Activated B cell treated with CpG ODN at 0.5 μM for 24 hours (primary cell): ENCODE measurements at places on chromosomes 2 and 18. TPM values are rescaled to one million over a fixed set of nuclear protein-coding genes. Genes with fewer than 3 reads are reported as not detected.

The RESP18 gene
- not detected in 2 replicates for total RNA-seq

The TRIM43 gene
- total RNA-seq = not detected in 2 replicates

GRCh38 chr2:160336635-160337034, 136.6 kb upstream of the ITGB6 start:
- DNase-seq = no peak

DNA sequence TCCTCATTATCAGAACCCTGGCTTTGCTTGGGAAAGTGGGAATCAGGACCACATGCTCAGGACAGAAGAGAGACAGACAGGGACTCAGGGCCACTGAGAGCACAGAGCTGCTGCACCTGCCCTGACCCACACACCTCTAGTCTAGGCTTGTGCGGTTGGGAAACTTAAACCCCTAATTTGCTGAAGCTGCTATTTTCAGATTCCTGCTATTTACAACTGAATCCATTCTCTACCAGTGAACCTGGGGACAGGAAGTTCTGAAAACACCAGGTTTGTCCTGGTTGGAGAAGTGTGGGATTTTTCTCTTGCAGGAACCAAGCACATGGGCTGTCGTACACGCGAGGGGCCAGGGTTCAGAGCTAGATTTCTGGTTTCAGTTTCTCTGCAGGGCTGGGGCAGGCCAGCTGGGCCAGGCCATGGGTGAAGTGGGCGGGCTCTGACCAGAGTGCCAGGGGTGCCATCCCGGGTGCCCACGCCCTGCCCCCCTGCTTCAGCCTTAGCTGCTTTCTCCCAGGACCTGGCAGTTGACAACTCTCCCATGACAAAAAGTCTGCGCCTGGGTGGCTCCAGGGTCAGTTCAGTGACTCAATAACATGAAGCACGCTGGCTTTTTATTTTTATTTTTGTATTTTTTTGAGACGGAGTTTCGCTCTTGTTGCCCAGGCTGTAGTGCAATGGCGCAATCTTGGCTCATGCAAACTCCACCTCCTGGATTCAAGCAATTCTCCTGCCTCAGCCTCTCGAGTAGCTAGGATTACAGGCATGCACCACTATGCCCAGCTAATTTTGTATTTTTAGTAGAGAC, 51.3 kb upstream of the SLC1A4 start:
- peak; percentile 46 for DNase-seq

GRCh38 chr2:23283653-23284052, 101.3 kb upstream of the KLHL29 start:
- DNase-seq = no peak

DNA sequence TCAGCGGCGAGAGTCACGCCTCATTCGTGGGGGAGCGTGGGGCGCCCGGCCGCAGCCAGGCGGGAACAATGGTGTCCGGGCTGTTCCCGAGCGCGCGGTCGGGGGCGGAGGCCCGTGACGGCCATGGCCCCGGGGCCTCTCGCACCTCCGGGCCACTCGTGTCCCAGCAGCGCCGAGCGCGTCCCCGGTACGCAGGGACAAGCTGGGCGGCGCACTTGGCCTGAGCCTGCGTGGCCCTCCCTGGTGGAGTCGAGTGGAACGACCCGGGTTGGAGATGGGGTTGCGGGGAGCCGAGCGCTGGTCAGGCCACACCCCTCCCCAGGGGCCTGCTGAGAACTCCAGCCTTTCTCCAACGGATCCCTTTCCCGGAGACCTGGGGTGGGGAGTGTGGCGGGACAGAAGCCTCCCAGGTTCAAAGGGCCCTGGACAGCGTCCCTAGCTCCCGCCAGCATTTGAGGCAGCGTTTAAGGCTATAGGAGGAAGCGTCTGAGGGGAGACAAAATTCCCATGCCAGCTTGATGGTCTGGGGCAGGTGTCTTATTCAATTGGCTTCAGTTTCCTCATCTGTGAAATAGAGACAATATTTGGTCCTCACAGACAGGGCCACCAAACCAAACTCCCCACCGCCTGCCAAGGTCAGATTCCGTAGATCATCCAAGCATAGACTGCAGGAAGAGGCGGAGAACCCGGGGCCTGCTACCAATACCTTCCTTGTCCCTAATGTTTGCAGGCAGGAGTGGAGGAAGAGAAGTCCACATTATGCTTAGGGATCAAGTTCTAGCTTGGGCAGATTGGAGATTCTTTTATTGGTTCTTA, 553 bp downstream of the CNDP2 start:
- no peak for DNase-seq

GRCh38 chr18:3058328-3059191, 45.6 kb upstream of the LPIN2 start:
- DNase-seq = no peak

GRCh38 chr2:241637018-241637794, at the start of the genes ATG4B and THAP4:
TSS of gene ATG4B (plus strand) at chr2:241637693. CDS start at chr2:241637715, 22 bp downstream.
TSS of gene THAP4 (minus strand) at chr2:241637158. CDS start at chr2:241637017, 141 bp downstream.
- DNase-seq = peak; percentile 84

DNA sequence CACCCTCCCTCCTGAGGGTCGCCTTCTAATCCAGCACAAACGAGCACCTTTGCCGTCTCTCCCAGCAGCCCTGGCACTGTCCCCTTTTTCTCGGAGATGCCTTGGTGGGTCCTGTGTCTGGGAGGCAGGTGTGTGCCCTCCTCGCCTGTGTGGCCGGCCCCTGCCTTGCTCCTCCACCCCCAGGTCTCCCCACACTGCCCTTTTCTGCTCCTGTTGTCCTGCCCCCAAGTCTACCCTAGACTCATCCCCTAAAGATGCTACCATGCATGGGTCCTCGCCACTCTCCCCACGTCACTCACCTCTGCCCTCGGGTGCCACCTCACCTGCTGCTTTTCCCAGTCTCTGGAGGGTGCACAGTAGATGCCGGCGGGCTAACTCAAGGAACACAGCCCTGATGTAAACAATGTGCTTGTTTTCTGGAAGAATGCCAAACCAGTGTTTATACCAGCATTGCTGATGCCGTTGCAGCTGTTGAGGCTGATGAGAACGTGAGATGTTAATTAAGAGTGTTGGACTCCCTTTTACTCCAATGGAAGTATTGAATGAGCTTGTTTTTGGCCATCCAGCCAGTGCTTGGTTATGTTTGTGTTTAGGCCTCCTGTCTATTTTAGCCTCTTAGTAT, 223.1 kb downstream of the AGAP1 start:
- DNase-seq = no peak

GRCh38 chr2:207385903-207386302, 143.9 kb upstream of the CREB1 start:
- DNase-seq = no peak
